ENCODE measurements at places on chromosomes 12 and 14.
A peak's percentile ranks its signal among the peaks of the same experiment; 100 is the strongest.

- no peak for DNase-seq
Measured at GRCh38 chr12:116604951-116605641, 45.9 kb downstream of the MAP1LC3B2 start.

- no peak for DNase-seq
Measured at GRCh38 chr14:79248771-79249170, 962.5 kb downstream of the DIO2 start.

GRCh38 chr12:127803545-127803944 lies 463.4 kb upstream of the TMEM132C start:
- DNase-seq, result no peak

DNA sequence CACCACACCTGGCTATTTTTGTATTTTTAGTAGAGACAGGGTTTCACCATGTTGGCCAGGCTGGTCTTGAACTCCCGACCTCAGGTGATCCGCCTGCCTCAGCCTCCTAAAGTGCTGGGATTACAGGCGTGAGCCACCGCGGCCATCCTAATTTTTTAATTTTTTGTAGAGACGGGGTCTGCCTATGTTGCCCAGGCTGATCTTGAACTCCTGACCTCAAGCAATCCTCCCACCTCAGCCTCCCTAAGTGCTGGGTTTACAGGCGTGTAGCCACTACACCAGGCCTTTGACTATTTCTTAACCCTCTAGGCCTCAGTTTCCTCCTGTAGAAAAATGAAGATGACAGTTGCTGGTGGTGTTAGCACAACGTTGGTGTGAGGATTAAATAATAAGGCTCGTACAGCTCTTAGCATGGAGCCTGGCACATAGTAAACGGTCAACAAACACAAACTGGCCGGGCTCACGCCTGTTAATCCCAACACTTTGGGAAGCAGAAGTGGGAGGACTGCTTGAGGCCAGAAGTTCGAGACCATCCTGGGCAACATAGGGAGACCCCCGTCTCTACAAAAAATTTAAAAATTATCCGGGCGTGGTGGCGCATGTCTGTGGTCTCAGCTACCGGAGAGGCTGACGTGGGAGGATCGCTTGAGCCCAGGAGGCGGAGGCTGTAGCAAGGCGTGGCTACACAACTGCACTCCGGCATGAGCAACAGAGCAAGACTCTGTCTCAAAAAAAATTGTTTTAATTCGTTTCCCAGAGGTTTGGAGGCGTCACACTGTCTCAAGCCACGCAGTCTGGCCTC lies 979 bp downstream of the DDX54 start:
- DNase-seq, result peak; percentile 84

DNA sequence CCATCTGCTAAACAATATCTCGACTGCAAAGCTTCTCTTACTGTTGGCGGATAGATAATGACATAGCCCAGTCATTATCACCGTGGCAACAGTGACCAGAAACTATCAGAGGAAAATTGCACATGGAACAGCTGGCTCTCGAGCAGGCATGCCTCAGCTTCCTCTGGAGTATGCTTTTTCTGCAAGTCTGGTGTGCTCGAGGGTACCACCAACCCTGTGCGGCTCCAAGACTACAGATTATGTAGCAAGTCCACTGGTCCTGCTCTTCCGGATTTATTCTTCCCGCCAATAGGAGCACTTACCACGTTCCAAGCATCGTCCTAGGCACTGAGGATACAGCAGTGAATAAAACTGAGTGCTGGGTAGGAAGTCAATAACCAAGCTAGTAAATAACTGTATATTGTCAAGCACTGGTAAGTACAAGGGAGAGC lies 1.4 kb upstream of the GLRX5 start:
- no peak for DNase-seq

DNA sequence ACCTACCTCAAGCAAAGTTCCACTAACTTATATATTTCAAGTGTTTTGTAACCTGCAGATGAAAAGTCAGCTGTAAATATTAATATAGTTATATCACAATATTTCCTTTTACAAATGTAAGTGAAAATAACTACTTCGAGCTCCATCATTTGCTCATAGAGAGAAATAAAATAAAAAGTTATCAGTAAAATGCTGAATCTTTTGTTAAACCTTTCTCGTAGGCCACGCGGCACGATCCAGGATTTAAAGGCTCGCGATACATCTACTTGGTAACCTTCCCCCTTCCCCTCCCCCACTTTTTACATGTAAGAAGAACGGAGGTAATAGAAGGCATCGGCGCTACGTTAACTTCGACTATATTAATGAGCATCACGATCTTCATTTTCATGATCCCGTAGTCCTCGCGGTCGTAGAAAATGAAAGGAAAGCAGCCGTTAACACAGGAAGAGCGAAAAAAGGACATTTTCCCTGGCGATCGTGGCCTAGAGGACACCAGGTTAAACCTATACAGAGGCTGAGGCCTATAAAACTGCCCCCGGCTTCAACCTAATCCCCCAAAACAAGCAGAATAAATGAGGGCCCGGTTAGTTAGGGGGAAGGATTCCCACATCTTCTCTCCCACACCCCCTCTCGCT lies 508 bp downstream of the HNRNPC start:
- DNase-seq, result no peak

GRCh38 chr14:40599725-40600124 lies 1007.0 kb upstream of the LRFN5 start:
- DNase-seq, result no peak

- no peak for DNase-seq
Measured at GRCh38 chr14:79412822-79413221, 798.5 kb downstream of the DIO2 start.

DNA sequence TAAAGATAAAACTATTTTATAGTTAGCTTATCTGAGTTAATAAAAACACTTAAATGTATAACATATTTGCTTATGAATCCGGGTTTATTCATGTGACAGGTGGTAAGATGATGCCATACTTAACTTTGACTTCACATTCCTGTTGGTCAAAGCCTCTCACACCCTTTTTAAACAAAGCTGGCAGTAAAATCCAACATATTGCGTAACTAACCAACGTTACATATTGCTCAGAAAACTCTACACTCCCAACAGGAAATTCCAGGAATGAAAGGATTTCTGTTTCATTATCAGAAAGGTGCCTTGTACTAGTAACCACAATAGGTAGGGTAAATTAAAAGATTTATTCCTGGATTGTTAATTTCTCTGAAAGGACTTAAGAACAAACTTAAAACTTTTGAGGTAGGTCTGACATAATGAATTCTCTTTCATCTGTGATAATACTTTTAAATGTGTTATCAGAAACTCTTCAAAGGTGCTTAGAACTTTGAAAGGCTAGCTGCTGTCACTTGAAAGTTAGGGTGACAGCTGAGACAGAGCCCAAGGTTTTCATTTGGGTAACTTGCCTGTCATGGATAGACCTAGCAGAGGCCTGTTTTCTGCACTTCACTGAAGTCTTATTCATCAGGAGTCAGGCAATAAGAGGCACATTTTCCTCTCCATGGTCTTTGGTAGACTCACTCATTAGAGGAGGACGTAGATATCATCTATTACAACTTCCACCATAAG lies 23.8 kb upstream of the CATSPERB start:
- DNase-seq, result no peak

DNA sequence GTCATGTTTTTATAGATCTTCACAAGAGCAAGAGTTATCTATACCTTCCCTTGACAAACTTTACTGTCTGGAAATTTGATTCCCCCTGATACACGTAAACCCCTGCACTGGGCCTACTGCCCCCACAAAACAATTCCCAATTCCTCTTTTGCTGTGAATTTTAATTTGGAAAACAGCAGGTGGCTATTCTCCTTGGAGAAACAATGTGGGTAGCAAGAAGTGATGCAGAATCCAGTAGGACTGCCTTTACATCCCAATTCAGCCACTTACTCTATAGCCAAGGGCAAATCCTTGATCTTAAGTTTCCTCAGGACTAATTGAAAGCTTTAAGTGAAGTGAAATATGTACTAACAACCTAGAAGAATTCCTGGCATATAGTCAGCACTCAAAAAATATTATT lies 129.3 kb downstream of the ACSS3 start:
- DNase-seq, result no peak

GRCh38 chr12:125079084-125079483 lies 13.8 kb downstream of the AACS start:
- no peak for DNase-seq

GRCh38 chr12:63318933-63319332 lies 167.9 kb upstream of the AVPR1A start:
- no peak for DNase-seq

- DNase-seq, result no peak
Measured at GRCh38 chr12:78871566-78871965, 7.0 kb downstream of the SYT1 start.

- no peak for DNase-seq
Measured at GRCh38 chr14:70881549-70882177, 25.6 kb upstream of the PCNX1 start.

DNA sequence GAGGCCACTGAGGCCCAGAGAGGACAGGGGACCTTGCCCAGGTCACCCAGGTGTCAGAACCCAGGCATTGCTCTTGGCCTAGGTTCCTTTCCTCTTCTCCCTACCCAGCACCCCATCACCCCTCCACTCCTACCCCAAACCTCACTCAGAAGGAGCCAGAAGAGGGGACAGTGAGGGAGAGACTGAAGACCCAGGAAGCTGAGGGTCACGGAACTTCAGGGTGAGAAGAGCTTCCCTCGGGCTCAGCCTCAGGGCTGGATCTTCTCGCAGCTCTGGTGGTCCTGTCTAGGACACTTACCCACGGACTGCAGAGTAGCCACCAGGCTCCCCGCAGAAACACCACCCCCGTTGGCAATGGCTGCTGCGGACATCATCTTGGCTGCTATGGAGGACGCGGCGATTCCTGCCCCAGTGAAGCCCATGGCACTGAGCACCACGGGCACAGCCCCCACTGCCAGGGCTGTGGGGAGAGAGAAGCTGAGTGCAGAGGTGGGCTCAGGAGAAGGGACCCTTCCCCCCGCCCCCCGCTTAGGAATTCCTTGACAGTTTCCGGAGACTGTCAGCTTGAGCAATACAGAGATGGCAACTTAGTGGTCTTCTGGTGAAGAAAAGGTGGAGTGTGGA lies 1.1 kb downstream of the IFI27L2 start:
- DNase-seq, result no peak

DNA sequence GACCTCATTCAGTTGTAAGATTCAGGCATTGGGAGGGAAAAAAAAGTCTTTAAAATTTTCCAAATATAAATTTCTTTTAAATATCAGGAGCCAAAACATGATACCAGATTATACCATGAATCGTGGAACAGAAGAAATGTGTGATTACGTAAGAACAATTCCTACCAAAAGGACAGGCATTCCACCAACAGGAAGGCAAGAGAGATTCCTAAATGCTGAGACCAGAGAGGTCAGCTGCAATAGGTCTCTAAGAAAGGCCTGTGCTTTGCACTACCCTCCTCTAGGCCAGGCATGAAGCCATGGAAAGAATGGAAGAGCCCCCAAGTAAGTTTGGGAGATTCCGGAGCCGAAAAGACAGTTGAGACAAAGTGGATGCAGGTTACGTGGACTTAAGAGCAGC lies 83.7 kb downstream of the PTGER2 start:
- no peak for DNase-seq

- DNase-seq, result no peak
Measured at GRCh38 chr12:45338272-45338671, 122.4 kb downstream of the ANO6 start.

DNA sequence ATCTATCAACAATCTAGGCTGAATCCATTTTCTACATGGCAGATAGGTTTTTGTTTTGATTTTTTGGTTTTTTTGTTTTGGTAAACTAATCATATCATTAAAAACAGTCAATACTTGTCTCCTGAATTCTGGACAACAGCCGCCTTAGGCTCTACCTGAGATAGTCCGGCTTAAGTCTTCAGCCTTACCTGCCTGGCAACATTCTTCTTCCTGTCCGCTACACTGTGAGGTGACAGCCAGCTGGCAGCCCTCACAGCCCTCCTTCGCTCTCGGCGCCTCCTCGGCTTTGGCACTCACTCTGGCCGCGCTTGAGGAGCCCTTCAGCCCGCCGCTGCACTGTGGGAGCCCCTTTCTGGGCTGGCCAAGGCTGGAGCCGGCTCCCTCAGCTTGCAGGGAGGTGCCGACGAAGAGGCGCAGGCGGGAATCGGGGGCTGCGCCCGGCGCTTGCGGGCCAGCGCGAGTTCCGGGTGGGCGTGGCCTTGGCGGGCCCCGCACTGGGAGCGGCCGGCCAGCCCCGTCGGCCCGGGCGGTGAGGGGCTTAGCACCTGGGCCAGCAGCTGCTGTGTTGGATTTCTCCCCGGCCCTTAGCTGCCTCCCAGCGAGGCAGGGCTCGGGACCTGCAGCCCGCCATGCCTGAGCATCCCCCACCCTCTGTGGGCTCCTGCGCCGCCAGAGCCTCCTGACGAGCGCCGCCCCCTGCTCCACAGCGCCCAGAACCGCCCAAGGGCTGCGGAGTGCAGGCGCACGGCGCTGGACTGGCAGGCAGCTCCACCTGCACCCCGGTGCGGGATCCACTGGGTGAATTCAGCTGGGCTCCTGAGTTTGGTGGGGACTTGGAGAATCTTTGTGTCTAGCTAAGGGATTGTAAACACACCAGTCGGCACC lies 49.0 kb downstream of the MDGA2 start:
- no peak for DNase-seq

DNA sequence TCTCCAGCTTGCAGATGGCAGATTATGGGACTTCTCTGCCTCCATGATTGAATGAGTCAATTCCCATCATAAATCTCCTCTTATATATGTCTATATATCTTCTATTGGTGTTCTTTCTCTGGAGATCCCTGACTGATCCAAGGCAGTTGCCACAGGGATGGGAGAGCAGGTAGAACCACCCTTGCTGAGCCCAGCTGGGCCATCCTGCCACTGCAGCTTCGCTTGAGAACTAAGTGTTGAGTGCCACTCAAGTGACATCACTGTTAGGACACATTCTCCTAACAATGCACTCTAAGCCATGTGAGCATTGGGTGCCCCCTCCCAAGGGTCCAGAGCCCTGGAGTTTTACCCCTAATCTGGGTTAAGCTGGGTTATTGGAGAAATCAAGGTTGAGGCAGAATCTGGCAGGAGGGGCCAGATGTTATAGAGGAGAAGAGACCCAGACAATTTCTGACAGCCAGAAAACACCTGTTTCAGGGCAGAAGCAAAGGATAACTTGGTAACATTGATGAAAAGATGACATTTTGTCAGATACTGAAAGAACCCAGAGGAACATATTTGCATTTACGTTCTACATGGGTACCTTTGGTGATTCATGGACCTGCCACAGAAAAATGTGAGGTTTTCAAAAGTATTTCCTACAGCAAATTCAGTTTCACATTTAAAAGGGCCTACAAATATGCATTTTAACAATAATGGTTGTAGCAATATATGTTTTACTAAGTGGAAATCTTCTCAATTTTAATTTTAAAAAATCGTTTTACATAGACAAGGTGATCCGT lies 57.2 kb upstream of the MAX start:
- no peak for DNase-seq

GRCh38 chr14:103563844-103564505 lies 1.2 kb downstream of the COA8 start:
- no peak for DNase-seq
